ENCODE measurements at places on chromosomes 2 and 18.

GRCh38 chr18:26470011-26470637, 78.2 kb downstream of the KCTD1 start:
- no peak for DNase-seq

DNA sequence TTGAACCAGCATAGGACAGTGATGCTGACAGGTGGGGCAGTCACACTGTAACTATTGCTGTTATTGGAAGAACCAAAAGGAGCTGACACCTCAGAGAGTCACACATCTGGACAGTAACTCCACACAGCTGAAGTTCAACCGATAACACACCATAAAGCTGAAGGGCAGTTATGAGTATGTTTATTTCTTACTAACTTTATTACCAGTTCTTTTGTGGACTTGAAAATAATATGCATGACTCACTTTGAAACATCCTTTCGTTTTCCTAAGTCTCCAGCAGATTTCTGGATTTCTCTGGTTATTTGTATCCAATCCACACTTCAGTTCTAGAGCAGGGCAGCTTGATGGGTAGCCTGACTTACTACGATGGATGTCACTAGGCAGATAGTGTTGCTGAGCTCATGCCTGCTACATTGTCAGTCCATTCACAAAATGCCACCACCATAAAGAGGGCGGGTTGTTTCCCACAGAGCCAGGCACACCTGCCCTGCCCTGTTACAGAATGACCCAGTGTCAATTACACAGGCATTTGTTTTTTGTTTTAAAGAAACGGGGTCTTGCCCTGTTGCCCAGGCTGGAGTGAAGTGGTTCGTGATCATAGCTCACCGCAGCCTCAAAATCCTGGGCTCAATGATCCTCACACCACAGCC, 8.4 kb upstream of the AGBL5 start:
- DNase-seq: no peak

- DNase-seq: no peak
Observed at GRCh38 chr2:152319822-152320570, 15.0 kb upstream of the FMNL2 start.

- no peak for DNase-seq
Observed at GRCh38 chr2:138415985-138416384, 85.6 kb upstream of the SPOPL start.

- DNase-seq: no peak
Observed at GRCh38 chr2:51149725-51150124, 117.8 kb upstream of the NRXN1 start.

All from ascending aorta (tissue), 2 donors.